ENCODE measurements at places on chromosomes 2 and 18.

DNA sequence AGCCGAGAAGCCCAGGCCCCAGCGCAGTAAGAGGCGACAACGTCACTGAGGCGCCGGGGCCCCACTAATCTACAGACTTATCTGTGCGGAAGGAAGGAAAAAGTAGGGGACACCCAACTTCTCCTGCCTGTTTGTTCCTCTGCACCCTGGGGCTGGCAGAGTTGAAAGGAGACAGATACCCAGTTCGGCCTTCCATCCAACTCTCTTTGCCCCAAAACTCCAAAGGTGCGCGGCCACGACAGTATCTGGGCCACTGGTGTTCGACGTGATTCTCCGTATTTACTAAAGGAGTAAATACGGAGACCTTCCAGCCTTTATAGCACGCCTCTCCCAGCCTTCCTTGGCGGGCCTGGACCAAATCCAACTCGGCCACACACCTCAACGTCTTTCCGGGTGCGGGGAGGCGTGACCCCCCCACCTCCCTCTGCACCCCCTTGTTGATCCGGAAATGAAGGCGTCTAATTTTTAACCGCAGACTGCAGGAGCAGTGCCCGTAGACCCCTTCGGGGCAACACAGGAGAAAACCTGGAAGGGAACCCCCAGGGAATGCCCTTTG lies 1.6 kb downstream of the SMAD7 start:
- peak; percentile 39 for DNase-seq

DNA sequence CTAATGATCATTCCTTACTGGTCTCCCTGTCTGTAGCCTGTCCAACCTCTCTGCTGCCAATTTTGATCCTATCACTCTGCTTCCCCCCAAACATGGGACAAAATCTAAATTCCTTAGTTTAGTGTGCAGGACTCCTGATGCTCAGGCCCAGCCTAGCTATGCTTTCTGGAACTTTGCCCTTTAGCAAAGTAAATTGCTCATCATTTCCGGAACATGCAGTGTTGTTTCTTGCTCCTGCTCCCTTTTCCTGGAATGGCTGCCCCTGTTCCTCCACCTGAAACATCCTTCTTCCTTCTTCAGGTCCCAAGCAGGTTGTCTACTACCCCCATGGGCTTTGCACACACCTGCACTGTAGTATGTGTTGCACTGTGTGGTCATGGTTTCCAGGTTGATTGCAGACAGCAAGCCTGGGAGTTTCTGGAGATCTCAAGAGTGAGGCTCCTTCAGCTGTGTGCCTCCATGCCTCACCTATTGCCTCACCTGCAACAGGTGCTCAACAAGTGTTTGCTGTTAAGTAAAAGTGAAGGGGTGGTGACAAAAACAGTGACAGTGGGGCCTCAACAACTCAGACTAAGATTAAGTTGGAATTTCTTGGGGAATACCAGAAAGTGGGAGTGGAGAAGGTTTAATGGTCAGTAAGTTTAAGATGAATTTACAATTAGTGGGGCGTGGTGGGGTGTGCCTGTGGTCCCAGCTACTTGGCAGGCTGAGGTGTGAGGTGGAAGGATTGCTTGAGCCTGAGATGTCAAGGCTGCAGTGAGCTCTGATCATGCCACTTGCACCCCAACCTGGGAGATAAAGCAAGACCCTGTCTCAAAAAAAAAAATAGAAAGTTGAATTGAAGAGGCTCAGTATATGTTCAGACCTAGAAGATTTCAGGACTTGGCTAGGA lies 120.0 kb downstream of the DNAH6 start:
- no peak for DNase-seq

DNA sequence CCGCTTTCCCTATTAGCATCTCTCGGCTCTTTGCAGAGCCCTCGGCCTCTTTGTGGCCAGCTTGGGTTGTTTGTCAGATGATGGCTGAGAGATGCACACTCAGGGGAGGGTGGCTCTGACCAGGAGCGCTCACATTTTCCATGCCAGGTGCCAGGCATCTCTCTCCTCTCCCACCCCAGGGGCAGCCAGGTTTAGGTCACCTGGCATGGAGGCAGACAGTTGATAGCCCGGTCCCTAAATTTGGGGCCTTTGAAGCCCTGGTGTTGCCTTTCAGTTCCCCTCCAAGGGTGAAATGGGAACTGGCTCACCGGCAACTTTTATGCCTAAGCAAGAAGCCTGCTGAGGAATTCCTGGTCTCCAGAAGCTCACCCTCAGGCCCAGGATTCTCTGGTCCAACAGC lies 19.1 kb downstream of the LBH start:
- no peak for DNase-seq

GRCh38 chr2:56121995-56122394 lies 61.8 kb upstream of the CCDC85A start:
- DNase-seq: no peak

DNA sequence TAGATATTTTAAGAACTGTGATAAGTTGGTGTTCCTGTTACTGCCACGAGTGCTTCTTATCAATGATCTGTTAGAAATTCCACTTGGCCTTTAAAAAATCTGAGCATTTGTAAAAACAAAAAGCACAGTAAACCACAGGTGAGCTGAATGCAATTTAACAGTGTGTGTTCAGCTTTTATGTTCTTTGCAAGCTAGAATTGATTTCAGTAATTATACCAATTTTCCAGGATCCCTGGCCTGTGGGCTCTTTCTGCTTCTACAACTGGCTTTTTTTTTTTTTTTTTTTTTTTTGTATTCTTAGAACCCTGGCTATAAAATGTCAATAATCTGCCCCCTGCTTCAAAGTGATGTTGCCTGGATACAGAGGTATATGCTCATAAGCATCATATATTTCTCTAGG lies 548.5 kb upstream of the SLC8A1 start:
- no peak for DNase-seq

- no peak for DNase-seq
These were observed 98.4 kb upstream of the RNF152 start for GRCh38 chr18:61991201-61991600.

DNA sequence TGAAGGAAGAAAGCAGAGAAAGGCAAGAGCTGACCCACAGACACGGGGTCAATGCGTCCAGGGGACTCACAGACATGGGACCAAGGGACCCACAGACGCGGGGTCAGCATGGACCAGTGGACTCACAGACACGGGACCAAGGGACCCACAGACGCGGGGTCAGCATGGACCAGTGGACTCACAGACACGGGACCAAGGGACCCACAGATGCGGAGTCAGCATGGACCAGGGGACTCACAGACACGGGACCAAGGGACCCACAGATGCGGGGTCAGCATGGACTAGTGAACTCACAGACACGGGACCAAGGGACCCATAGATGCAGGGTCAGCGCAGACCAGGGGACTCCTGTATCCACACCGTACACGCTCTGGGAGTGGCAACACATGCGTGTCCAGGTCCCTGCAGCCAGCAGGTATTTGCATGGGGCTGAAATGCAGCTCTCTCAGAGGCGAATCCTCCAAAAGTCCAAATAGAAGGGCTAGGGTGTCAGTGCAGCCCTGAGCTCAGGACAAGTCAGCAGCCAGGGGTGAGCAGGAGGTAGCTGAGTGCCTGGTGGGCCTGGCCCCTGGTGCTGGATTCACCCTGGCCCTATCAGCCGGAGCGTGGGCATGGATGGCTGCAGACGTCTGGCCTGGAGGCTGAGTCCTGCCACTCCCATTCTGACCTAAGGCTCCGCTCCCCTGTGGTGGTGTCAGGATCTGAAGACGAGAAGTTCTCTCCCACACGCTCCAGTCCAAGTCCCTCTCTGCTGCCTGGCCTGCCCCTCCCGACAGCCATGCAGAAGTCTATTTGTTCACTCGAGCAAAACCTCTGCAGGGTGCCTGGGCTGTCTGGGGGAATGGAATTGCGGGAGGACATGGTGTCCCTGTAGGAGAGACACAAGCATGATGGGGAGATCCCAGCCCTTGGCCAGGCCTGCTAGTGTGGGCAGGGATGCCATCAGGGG lies 28.5 kb downstream of the TMEM18 start:
- DNase-seq: no peak

All from WERI-Rb-1 (cell line).